ENCODE measurements at places on chromosomes 5 and 9.

GRCh38 chr5:56574778-56575177 is 240.6 kb upstream of the MAP3K1 start:
- H3K4me3 ChIP-seq: no peak overlapping the region
- no peak for DNase-seq
- no peak overlapping the region for H3K27ac ChIP-seq
- no peaks in the 10 kb centered on the region for H3K4me1 ChIP-seq
- H3K36me3 ChIP-seq: no peaks in the 10 kb centered on the region

- H3K36me3 ChIP-seq: no peaks in the 10 kb centered on the region
- no peak overlapping the region for H3K4me3 ChIP-seq
- DNase-seq: no peak
- H3K4me1 ChIP-seq: no peaks in the 10 kb centered on the region
- H3K27me3 ChIP-seq: no peaks in the 10 kb centered on the region
Observed at GRCh38 chr5:123844873-123845272, 332.9 kb downstream of the CSNK1G3 start.

DNA sequence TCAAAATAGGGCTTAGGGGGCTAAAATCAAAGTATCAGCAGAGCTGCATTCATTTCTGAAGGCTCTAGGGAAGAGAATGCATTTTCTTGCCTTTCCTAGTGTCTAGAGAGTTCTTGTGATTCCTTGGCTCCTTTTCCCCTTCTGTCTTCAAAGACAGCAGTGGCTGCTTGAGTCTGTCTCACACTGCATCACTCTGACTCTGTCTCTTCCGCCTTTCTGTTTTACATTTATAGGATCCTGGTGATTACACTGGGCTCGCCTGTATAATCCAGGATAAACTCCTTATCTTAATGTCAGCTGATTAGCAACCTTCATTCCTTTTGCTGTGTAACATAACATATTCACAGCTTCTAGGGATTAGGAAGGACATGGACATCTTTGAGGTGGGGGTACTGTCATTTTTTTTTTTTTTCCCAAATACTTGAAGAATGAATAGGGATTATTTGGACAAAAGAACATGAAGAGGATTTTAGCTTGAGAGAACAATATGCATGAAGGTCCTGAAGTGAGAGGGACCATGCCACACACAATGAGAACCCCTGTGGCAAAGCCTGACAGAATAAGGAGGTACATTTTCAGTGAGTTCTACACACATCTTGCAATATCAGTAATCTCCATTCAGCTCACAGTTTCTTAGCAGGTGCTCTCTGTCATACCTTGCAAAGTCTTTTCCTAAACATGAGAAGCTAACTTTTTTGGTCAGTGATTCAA is 267.6 kb downstream of the FAM170A start:
- no peaks in the 10 kb centered on the region for H3K27me3 ChIP-seq
- no peaks in the 10 kb centered on the region for H3K4me1 ChIP-seq
- H3K27ac ChIP-seq: no peak overlapping the region
- no peak for DNase-seq

GRCh38 chr9:102185962-102186361 is 447.5 kb upstream of the GRIN3A start:
- no peak overlapping the region for H3K27ac ChIP-seq
- DNase-seq: no peak
- H3K4me1 ChIP-seq: no peaks in the 10 kb centered on the region
- no peak overlapping the region for H3K4me3 ChIP-seq
- peaks cover 4% of the 10 kb centered on the region for H3K36me3 ChIP-seq

GRCh38 chr9:32589083-32589723 is 16.2 kb upstream of the NDUFB6 start:
- no peak overlapping the region for H3K4me3 ChIP-seq
- H3K36me3 ChIP-seq: no peaks in the 10 kb centered on the region
- H3K27me3 ChIP-seq: peaks cover 4% of the 10 kb centered on the region

DNA sequence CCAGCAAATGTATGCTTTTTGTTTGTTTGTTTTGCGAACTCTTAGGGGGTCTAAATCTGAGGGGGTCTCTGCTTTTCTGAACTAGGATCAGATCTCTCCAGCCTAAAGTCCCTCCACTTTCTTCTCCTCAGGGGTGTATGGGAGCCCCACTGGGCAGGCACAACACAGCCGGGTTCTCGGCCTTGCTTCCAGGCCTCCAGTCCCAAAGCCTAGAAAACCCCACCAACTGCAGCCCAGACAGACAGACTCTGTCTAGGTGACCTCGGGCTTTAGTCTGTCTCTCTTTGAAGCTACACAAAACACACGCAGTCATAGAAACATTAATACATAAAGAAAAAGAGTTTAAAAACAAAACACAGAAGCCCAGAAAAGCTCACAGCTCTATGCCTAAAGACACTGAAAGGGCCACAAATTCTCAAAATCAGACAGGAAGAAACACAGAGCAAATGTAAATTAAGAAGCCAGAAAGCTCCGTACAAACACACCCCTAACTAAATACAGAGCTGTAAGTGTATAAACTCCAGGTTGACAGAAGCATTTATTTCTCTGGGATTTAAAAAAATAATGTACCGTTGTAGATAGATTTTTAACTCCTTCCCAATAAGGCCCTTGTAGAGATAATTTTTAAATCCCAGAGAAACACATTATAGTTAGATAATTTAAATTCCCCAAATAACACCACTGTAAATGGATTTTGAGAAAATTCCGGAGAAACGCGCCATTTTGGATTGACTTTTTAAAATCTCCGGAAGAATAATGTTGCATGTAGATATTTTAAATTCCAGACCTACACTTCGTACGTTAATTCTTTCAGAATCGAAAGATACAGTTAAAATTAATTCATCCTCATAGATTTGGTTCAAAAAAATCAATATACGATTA is 2.0 kb downstream of the PITX1 start:
- peak overlapping the region; percentile 18 for H3K4me3 ChIP-seq
- peaks cover 32% of the 10 kb centered on the region for H3K27me3 ChIP-seq
- no peak overlapping the region for H3K27ac ChIP-seq

GRCh38 chr9:117916291-117916690 is 212.1 kb downstream of the TLR4 start:
- H3K27ac ChIP-seq: no peak overlapping the region
- no peak for DNase-seq
- peaks cover 4% of the 10 kb centered on the region for H3K36me3 ChIP-seq

GRCh38 chr5:78792345-78793055 is 143.9 kb upstream of the LHFPL2 start:
- peaks cover 12% of the 10 kb centered on the region for H3K36me3 ChIP-seq
- no peak overlapping the region for H3K27ac ChIP-seq
- H3K27me3 ChIP-seq: no peaks in the 10 kb centered on the region
- DNase-seq: no peak
- H3K4me3 ChIP-seq: no peak overlapping the region
